ENCODE measurements at places on chromosomes 11 and 22. TPM values are rescaled to one million over a fixed set of nuclear protein-coding genes. Genes with fewer than 3 reads are reported as not detected.

- no peak for DNase-seq
These were observed 73.9 kb downstream of the SPON1 start for GRCh38 chr11:14036469-14036868.

GRCh38 chr11:126981635-126982034, 18.9 kb downstream of the KIRREL3 start:
- no peak for DNase-seq

DNA sequence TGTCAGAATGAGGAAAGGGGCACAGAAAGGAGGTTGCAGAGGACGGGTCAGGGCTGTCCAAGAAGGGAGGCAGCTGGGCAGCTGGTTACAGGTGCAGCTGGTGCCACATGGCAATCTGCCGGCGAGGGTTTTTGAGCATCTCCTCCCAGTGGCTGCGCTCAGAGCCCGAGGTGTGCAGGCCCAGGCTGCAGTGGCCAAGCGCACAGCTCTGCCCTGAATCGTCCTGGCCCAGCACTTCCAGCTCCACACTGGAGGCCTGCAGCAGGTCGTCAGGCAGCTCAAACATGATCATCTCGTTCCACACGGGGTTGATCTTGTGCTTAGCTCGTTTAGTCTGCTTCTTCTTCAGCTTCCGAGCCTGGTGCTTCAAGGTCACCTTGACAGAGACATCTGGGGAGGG, 42.2 kb downstream of the SYT13 start:
- DNase-seq = no peak

NEFH gene
- total RNA-seq = 5.1 TPM

OR4C11 gene
- not detected for total RNA-seq

MPZL2 gene
- 39.4 TPM for total RNA-seq

DNA sequence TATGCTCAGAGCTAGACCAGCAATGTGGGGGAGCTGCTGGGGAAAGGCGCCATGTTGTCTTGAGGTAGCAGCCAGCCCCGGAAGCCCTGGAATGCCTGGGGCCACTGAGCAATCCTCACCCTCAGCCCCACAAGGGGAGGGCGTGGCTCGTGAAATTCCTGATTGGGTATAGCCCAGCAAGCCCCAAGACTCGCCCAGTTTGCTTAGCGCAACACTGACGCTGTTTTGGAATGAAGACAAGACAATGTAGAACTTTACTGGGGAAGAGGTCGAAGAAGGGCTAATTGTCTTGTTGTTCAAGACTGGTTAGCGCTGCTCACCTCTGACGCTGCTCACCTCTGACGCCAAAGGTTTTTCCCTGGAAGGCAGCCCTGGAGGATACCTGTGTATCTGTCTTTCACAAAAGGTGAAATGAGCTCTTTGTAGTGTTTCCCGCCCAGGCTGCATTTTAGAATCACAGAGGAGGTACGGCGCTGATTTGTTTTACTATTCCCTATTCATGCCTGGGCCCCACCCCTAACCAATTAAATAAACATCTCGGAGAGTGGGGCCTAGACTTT, 47.6 kb downstream of the ST3GAL4 start:
- peak; percentile 91 for DNase-seq

- no peak for DNase-seq
These were observed 564 bp downstream of the THAP12 start for GRCh38 chr11:76380159-76380976.

GRCh38 chr11:70796648-70797227, 398.4 kb downstream of the CTTN start:
- no peak for DNase-seq

DNA sequence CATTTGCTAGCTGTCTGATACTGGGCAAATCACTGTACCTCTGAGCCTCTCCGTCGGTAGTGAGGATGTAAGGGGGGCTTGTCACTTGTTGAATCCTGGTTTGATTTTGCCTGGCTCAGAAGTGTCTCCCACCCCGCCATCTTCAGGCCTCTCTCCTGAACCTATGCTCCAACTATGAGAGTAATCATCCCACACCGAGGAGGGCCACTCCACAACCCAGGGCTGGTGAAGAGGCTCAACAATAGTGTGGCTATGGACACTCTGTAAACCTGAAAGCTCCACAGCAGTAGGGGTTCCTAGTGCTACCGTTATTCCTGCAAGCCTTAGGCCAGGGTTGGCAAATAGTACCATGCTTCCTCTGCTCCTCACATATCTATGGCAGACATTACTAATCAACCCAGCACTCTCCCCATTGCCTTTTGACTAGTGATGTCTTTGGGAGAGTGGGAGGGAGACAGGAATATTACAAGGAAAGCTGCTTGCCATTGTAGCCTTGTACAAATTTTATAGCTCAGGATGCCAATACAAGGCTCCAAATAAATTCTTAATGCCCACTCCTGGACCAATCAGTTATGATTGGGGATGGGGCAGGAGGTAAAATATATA, 134.0 kb upstream of the TEAD1 start:
- no peak for DNase-seq

GRCh38 chr11:121723246-121723741, 270.5 kb upstream of the SORL1-AS1 start:
- no peak for DNase-seq

TM7SF2 gene
- total RNA-seq = 72.3 TPM

DNA sequence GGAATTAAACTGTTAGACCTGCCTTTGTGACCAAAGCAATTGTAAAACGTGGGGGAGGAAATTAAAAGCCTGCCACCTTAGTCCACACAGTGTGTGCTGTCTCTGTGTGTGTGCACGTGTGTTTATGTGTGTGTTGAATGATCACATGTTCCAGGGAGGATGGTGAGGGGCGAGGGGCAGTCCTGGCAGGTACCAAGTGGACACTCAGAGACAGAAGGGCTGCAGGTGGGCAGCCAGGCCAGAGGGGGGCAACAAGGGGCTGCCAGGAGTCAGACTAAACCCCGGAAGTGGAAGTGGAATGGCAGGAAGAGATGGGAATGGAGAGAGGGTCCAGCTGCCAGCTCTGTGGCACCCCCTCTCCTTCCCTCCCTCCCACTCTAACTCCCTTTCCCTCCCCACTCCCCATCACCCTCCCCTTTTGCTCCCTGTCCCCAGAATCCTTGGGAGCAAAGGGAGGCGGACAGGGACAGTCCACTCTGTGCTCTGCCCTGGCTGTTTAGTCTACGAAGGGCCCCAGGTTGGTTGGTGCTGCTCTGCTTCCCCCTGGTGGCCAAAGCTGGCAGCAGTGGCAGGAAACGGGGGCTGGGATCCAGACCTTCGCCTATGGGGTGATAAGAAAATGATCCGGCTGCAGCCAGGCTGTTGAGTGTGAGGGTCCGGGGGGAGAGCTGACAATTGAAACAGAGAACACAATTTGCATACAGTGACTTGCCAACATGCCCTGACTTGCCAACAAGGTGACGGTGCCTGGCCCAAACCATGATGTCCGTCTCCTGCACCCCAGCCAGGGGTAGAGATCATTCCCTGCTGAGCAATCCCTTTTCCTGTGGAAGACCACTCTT, 24.4 kb downstream of the P2RY2 start:
- no peak for DNase-seq

DNA sequence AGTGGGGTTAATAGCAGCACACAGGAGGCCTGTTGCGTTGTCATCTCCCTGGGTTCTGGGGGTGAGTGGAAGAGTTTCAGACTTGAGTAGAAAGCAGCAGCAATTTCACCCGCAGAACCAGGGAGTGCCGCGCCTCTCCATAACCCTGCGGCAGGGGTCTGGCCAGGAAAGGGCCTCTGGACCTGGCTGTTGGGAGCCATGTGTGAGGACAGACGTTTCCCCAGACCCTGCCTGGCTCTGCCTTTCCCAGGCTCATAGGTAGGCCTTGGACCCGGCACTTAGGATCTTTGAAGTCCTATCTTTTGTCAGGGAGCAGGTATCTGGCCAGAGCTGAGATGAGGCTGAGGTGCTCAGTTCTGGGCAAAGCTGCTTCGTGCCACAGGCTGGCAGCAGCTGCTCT, 106.6 kb upstream of the PARVA start:
- DNase-seq = no peak

ZDHHC24 gene
- total RNA-seq = 19.4 TPM

- no peak for DNase-seq
These were observed 546.0 kb upstream of the CCDC179 start for GRCh38 chr11:23406131-23406819.

- peak; percentile 7 for DNase-seq
These were observed at the start of gene NAALAD2 for GRCh38 chr11:90134478-90135003. NAALAD2 (plus strand) TSS chr11:90134663; CDS start chr11:90134759, 96 bp downstream.

IGSF9B gene
- total RNA-seq = not detected

GRCh38 chr11:126500981-126501380, 145.5 kb downstream of the ST3GAL4 start:
- DNase-seq = no peak

GRCh38 chr11:2156416-2157182, 4.4 kb downstream of the INS start:
- DNase-seq = no peak

DNA sequence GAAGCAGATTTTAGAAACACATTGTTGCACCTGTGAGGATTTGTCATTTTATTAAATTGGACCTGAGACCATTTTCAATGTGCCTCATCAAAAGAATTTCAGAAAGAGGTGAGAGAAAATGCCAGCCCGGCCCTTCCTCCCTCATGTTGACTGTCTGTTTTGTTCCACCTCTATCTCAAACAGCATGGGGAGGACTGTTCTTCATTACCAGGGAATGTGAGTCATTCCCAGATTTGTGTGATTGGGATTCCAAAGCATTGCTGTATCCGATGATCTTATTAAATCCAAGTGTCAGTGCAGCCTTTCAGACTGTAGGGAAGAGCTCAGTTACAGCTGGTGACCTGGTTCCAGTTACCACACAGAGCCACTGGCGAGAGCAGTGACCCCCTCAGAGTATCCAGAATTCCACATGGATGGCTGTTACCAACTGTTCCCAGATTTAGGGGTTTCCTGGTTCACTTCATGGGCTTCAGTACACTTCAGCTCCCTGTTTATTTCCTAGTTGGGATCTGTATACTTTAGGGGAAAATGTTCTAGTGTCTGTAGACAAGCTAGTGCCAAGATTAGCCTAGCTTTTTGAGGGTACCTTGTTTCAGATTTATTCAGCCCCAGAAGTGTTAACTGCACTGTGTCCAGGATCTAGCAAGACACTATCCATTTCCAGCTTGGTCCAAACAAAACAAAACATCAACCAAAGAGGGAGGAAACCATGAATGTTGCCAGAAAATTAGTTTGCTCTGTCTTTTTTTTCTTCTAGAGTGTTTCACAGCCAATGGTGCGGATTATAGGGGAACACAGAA, 20.9 kb downstream of the KREMEN1 start:
- DNase-seq = no peak

- DNase-seq = no peak
These were observed 89.7 kb downstream of the LARGE2 start for GRCh38 chr11:46012185-46012584.

CD6 gene
- 0.74 TPM for total RNA-seq

GRCh38 chr22:40626851-40627250, 9.7 kb downstream of the MRTFA start:
- no peak for DNase-seq

GGTLC3 gene
- total RNA-seq = not detected

- no peak for DNase-seq
These were observed 335.5 kb downstream of the CADM1 start for GRCh38 chr11:115168686-115169085.

- no peak for DNase-seq
These were observed 21.3 kb upstream of the OR52M1 start for GRCh38 chr11:4523666-4524065.

- no peak for DNase-seq
These were observed 16.0 kb downstream of the PRR5L start for GRCh38 chr11:36311926-36312595.

RAB36 gene
- 5.8 TPM for total RNA-seq

TBX10 gene
- not detected for total RNA-seq

- DNase-seq = no peak
These were observed 2.2 kb downstream of the SPON1 start for GRCh38 chr11:13964771-13965074.

DNA sequence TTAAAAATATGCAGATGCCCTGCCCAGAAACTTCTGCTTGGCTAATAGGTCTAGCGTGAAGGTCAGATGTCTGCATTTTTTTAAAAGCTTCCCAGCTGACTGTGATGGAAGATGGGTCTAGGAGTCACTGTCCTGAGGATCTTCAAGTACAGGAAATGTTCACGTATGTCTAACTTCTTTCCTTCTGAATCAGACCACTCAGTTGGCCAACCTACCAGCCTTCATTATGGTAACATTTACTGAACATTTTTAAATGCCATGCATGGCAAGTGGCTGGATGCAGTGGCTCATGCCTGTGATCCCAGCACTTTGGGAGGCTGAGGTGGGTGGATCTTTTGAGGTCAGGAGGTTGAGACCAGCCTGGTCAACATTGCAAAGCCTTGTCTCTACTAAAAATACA, 1.1 kb upstream of the PRG2 start:
- DNase-seq = peak; percentile 28

TH gene
- 2.5 TPM for total RNA-seq

DNA sequence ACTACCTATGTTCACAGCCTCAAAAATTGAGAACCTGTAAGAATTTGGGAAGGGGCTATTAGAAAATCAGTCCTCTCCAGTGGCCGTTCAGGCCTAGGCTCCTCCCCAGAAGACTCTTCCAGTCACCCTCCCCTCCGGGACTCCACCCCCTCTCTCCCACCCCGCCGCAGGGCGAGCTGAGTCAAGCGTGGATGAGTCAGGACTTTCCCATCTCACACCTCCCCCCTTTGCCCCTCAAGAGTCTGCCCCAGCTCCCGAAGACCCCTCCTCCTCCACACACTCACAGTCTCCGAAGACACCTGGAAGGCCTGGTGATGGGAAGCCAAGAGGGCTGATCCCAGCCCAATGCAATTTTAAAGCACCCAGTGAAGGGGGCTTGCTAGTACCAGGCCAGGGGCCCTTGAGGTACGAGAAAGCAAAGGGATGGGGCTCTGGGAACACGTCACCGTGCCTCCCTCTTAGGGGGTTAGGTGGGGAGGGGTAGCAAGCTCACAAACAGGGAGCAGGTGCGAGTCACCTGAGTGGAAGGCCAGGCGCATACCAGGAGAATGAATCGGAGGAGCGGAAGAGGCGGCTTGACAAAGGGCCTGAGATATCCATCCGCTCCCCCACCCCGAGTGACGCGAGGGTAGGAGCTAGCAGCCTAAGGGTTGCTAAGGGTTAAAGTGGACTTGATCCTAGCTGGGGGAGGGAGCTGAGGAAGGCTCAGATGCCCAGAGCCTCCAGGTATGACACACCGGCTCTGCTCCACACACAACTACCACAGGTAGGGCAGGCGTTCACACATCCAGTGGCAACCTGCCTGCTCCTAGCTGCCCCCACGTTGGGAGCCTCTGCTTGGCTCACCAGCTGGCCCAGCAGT, 13.6 kb downstream of the BCL9L start:
- DNase-seq = peak; percentile 96

- DNase-seq = peak; percentile 100
These were observed 18.3 kb upstream of the MICALL1 start for GRCh38 chr22:37887584-37888378.

- peak; percentile 24 for DNase-seq
These were observed 3.3 kb downstream of the ST3GAL4 start for GRCh38 chr11:126358763-126359160.

GRCh38 chr11:90286640-90287039, 63.8 kb upstream of the CHORDC1 start:
- DNase-seq = no peak
